ENCODE measurements at places on chromosomes 3 and 15. TPM values are rescaled to one million over a fixed set of nuclear protein-coding genes. Genes with fewer than 3 reads are reported as not detected.
A peak's percentile ranks its signal among the peaks of the same experiment; 100 is the strongest.

The SENP7 gene
- polyA plus RNA-seq: 2.9 TPM

The DNAH1 gene
- 0.89 TPM for polyA plus RNA-seq

The LIPH gene
- polyA plus RNA-seq: 0.34 TPM

The ARGFX gene
- polyA plus RNA-seq: not detected

The LYZL4 gene
- polyA plus RNA-seq: not detected

The CP gene
- not detected for polyA plus RNA-seq

The FBXW12 gene
- not detected for polyA plus RNA-seq

- no peak for DNase-seq
These were observed 92.3 kb upstream of the P2RY1 start for GRCh38 chr3:152742368-152743347.

DNA sequence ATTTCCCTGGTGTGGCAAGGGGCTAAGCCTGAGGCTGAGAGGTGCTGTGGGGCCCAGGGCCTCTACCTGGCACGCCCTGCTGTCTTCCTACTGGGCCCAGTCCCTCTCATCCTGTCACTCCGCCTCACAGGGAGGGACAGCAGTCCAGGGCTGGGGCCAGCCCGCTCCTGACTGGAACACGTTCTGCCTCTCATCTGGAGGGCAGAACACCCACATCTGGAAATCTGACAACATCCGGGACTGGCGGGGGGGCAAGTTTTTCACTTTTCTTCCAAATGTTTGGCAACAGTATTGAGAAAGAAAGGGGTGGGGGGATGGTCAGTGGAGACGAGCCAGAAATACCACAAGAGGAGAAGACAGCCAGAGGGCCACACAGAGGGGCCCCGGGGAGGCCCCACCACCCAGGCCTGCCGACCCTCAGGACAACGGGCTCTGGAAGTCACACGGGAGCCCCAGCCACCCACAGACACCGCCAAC is 1.8 kb upstream of the MYL3 start:
- peak; percentile 61 for DNase-seq

DNA sequence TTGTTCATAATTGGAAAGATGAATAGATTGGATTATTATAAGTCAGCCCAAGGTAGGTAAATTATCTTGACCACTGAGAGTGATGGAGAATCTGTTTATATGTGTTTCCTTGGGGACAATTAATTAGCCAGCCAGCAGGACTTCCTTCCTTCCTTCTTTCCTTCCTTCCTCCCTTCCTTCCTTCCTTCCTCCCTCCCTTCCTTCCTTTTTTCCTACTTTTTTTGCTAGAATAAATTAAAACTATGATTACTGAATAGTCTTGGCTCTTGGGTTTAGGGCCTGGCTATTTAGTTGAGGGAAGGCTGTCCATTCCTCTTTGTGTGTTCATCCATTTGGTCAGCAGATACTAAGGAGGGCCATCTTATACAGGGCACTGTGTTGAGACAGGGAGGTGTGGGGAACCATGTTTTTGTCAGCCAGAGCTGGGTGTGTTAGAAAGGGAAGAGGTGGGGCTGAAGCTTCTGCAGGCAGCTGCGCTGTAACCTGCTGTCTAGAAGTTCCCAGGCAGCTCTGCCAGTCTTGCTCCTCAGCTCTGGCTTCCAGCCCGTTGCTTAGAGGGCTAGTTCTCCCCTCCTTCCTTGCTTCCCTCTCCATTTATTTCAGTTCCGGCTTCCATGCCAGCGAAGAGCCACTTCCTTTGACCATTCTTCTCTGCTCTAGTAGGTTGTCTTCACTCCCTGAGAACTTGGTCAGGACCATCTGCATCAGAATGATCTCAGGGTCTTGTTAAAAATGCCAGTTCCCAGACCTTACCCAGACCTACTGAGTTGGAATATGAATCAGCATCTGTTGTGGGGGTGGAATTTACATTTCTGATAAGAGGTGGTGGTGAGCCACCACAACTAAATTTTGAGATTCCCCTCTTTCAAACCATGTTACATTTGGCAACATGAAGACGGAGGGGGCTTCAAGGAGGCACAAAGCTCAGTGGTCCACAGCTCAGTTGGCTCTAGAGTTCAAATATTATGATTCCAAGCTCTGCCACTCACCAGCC is 113.9 kb downstream of the DGKG start:
- no peak for DNase-seq

DNA sequence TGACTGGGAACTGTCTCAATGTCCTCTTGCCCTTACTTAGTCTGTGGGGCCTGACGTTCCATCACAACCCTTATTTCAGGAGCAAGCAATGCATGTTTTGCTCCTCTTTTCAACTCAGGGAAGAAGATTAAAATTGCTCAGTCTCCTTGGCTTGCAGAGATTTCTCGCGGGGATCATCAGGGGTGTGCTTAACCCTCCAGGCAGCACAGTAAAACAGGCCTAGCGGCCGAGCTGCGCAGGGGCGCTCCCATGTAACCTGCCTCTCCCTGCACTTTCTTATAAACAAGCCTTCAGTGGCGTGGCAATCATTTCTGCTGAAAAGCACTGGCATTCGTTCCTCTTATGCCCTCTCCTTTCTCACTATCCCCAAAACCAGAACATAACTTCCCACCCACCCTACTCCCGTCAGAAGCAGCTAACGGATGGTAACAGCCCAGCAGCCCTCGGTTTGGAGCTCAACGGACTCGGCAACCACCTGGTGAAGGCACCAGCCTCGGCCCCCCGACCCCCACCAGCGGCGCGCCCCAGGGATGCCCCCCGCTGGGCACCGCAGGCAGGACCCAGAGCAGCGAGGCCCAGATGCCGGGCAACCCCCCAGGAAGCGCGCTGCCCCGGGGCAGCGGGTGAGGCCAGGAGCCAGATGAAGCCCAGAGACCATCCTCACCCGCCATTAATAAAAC is 1.1 kb downstream of the MCF2L2 start:
- no peak for DNase-seq

- DNase-seq: no peak
These were observed 77.2 kb upstream of the AGBL1 start for GRCh38 chr15:86002444-86002843.

DNA sequence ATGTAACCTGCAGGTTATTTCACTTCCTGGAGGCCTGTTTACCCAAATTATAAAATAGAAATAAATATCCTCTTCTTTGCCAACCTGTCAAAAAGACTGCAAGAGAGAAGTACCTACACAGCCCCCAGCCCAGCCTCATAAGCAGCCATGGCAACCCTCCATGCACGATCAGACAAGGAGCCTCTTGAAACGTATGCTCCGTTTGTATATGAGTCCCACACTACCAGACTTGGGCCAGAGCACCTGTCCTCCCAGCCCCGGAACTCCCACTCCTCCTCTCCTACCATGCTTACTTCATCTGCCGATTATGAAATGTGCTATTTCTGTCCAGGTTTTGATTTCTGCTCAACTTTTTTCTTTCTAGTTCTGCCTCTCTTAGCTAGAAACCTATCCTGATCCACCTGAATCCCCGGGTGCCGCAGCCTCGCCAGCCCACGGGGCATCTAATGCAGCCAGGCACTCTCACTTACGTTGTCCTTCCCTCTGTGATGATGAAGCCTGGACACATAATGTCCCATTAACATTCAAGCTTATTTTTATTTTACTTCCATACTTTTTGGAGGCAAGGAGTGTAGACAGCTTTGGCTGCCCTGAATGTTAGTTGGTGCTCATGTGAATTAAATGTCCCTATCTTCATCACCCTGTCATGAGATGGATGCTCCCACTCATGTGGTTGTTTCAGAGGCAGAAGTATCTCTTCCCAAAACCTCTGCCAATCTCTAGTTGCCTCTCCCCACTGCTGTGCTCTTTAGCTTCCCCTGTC is 73.8 kb downstream of the MB21D2 start:
- no peak for DNase-seq

DNA sequence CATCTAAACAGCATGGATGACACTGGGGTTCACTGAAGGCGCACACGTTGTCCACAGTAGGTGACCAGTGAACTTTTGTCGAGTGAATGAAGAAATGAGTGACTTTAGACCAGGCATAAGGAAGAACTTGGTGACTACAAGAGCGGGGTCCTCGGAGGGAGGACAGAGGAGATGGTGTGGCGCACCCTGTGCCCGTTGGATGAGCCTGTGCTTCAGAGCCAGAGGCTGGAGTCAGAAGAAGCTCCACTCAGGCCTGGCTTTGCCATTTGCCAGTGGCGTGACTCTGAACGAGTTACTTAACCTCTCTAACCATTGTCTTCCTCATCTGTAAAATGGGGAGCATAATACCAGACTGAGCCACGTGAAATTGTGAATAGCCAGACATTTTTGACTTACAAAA is 42.2 kb downstream of the MUC4 start:
- DNase-seq: no peak

- DNase-seq: no peak
These were observed 48.7 kb downstream of the CORO2B start for GRCh38 chr15:68627476-68627875.

GRCh38 chr3:87120881-87121280 is 106.2 kb upstream of the CHMP2B start:
- no peak for DNase-seq

GRCh38 chr3:55406696-55407425 is 80.2 kb downstream of the WNT5A start:
- DNase-seq: peak; percentile 72
